ENCODE measurements at places on chromosomes 12 and 14. TPM values are rescaled to one million over a fixed set of nuclear protein-coding genes. Genes with fewer than 3 reads are reported as not detected.

Gene RIN3
- 2.7 TPM for total RNA-seq

Gene CCDC88C
- total RNA-seq, result 21.2 TPM

- peak; percentile 76 for DNase-seq
These were observed 12.1 kb downstream of the VASH1 start for GRCh38 chr14:76773188-76773885.

Gene NOS1
- 0.04 TPM for total RNA-seq

- DNase-seq, result no peak
These were observed 404 bp upstream of the CCDC91 start for GRCh38 chr12:28189784-28190320.

- no peak for DNase-seq
These were observed 73.4 kb downstream of the GTF2A1 start for GRCh38 chr14:81147140-81147897.

GRCh38 chr12:45477526-45477925 is 252.0 kb upstream of the ARID2 start:
- no peak for DNase-seq

Gene EMP1
- 167 TPM for total RNA-seq

Measured in pulmonary artery endothelial cell (primary cell).